ENCODE measurements at places on chromosomes 5 and 9. TPM values are rescaled to one million over a fixed set of nuclear protein-coding genes. Genes with fewer than 3 reads are reported as not detected.

Gene CFAP90
- total RNA-seq, result not detected

Gene TMEFF1
- total RNA-seq, result not detected

Gene ZNF189
- 29.2 TPM for total RNA-seq

Gene LOX
- 29.3 TPM for total RNA-seq

Gene TOR2A
- total RNA-seq, result 6.2 TPM

Gene PRDM9
- not detected for total RNA-seq

Gene GPX8
- 30.9 TPM for total RNA-seq

Gene ISL1
- total RNA-seq, result 0.63 TPM

Gene CNTNAP3B
- 13.8 TPM for total RNA-seq

Gene LCN1
- not detected for total RNA-seq

Gene GCNT1
- total RNA-seq, result 15.0 TPM

Gene ESM1
- total RNA-seq, result not detected

Gene TEX48
- total RNA-seq, result not detected

Gene CCNO
- not detected for total RNA-seq

Gene TXNDC8
- total RNA-seq, result not detected

Gene GABRA1
- total RNA-seq, result not detected

Gene KIF24
- 0.65 TPM for total RNA-seq

Gene ZNF354C
- total RNA-seq, result 4.9 TPM

Gene GFPT2
- 443 TPM for total RNA-seq

Gene FREM1
- total RNA-seq, result 5.0 TPM

Gene SH3PXD2B
- total RNA-seq, result 47.1 TPM

Gene PRLR
- total RNA-seq, result 0.38 TPM

Gene TGFBI
- 117 TPM for total RNA-seq

Gene SLC6A18
- total RNA-seq, result not detected

Gene SPINK4
- not detected for total RNA-seq
